Dermis blood vessel endothelial cell (primary cell): ENCODE measurements at places on chromosomes 1 and 21.
A peak's percentile ranks its signal among the peaks of the same experiment; 100 is the strongest.

GRCh38 chr1:181390410-181391077 lies 92.8 kb upstream of the CACNA1E start:
- no peak for DNase-seq

DNA sequence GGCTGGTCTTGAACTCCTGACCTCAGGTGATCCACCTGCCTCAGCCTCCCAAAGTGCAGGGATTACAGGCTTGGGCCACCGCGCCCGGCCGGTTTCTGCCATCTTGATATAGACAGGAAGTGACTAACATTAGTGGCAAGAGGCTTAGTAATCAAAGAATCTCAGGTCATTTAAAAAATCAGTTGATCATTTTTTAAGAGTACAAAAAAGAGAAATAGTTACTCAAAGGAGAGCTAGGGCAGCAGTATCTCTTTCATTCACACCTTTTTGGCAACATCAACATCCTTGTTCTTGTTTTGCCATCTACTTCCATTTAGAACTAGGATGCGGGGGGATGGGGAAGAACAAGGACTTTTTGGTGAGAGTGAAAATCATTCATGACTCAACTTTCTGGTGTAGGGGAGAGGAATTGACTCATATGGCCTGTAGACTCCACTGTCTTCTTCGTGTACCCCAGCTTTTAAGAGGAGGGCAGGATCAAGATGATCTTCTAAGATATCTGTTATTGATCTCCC lies 8.8 kb downstream of the FCRLB start:
- peak; percentile 57 for DNase-seq

DNA sequence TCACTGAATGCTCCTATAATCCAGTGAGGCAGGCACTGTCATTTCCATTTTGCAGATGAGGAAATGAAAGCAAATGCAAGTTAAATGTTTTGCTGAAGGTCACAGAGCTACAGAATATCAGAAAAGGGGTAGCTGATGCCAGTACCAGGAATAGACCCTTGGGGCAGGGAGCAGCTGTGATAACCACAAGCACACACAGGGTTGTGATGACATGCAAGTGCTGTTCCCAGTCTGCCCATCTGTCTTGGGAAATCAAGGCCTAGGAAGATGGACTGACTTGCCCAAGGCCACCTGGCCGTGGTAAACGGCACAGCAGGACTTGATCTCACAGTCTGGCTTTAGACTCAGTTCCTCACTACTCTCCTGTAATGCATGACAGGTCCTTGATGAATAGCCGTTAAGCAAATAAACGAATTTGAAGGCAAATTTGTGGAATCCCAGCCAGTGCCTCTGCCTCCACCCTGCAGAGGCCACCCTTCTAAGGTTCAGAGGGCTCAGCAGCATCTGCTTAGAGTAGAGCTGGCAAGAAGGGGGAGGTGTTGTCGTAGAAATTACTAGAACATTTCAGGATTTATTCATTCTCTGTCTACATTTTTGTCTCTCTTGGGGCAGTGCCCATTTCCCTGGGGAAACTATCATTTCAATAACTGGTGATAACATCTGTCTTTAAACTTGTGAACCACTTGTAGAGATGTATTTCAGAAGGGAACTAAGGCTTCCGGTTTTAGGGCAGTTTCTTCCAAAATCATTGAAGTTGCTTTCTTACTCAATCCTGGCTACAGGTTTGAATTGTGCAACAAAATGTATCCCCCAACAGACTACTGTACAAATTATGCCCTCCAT lies 53.2 kb upstream of the MRPS6 start:
- DNase-seq = no peak

- DNase-seq = no peak
These were observed 41.0 kb downstream of the VCAM1 start for GRCh38 chr1:100760511-100760910.

- peak; percentile 25 for DNase-seq
These were observed at the start of gene DOP1B for GRCh38 chr21:36156815-36157670. DOP1B (plus strand) TSS chr21:36156824; CDS start chr21:36164734, 7,910 bp downstream.

GRCh38 chr1:46341222-46342083 lies 846 bp downstream of the NSUN4 start:
- DNase-seq = no peak

GRCh38 chr1:20280341-20280740 lies 10.3 kb upstream of the VWA5B1 start:
- DNase-seq = no peak

DNA sequence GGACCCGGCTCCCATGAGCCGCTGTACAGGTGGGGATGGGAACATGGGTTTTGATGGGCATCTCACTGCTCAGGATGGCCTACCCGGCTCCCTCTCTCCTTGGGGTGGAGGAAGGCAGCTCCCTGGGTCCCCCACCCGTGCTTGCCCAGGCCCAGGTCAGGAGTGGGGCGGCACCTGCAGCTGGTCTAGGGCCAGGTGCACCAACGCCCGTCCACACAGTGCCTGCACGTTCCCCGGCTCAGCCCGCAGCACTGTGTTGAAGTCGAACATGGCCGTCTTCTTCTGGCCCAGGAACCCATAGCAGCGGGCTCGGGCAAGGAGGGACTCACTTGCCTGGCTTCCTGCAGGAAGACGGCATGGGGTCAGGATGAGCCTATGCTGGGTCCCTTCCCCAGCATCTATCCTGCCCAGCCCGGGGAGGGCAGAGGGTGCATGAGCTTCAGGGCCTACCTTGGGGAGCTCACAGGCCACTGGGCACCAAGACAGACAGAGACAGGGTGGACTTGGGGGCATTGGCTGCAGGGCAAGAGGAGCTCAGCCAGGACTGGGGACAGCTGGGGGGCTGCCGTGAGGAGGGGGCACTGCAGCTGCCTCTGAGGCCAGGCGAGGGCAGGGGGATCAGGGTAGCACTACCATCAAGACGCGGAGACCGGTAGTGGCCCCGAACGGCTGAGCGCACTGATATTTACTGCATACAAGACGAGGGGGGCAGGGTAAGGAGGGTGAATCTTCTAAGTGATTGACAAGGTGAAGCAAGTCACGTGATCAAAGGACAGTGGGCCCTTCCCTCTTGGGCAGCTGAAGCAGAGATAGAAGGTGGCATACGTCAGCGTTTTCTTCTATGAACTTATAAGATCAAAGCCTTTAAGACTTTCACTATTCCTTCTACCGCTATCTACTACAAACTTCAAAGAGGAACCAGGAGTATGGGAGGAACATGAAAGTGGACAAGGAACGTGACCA lies 17.8 kb downstream of the TTC34 start:
- DNase-seq = no peak

GRCh38 chr1:215539803-215540570 lies 27.1 kb upstream of the KCTD3 start:
- peak; percentile 46 for DNase-seq

DNA sequence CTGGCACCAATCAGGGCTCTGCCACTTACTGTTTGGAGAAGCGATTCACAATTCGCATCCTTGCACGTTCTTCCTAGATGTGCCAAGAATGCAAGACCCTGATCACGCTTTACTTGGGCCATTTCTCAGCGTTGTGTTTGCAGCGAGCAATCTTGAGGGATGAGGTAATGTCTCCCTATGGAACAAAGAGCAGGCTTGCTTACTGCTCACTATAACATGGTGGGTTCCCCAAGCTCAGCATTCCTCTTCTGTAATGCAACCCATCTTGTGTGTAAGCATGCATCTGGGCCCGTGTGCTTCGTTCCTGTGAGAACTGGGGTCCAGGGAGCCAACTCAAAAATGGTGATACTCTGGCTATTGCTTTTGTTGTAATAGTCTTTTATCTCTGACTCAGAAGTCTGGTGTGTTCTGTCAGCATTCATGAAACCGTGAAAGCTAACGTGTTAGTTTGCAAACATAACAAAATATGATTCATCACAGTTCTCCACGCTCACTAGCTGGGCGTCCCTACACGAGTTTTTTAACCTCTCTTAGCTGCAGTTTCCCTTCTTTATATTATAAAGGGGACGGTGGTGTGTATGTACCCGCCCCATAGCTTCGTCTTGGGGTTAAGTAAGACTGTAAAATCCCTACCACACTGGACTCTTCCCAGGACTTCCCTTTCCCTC lies 33.3 kb downstream of the DNTTIP2 start:
- DNase-seq = peak; percentile 91

- no peak for DNase-seq
These were observed 7.1 kb upstream of the RGS16 start for GRCh38 chr1:182611326-182611725.

GRCh38 chr1:205273551-205273982 lies 45.8 kb downstream of the TMCC2 start:
- DNase-seq = peak; percentile 90

GRCh38 chr1:9135073-9135836 lies 6.4 kb upstream of the GPR157 start:
- no peak for DNase-seq

DNA sequence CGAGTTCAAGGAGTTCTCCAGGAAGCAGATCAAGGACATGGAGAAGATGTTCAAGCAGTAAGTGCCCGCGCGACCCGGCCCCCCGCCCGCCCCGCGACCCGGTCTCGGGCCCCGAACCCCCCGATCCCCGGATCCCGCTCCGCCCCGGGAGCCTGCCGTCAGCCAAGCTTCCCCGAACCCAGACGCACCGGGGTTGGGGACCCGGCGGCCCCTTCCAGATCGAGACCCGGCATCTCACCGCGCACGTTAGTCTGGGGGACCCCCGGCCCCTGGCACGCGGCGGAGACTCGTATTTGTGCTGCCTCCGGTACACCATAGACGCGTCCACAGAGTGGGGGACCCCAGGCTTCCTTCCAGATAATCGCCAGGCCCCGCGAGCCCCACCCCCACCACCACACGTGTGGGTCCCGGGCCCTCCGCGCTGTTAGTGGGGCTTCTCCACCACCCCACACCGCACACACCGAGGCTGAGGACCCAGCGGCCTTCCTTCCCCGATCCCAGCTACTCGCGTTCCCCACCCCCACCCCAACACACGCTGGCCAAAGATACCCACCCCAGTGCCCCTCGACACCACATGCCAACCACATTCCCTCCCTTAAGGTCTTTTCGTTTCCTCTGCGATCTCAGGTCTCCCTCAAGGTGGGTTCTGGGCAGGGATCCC lies 665 bp downstream of the EFHD2 start:
- no peak for DNase-seq

DNA sequence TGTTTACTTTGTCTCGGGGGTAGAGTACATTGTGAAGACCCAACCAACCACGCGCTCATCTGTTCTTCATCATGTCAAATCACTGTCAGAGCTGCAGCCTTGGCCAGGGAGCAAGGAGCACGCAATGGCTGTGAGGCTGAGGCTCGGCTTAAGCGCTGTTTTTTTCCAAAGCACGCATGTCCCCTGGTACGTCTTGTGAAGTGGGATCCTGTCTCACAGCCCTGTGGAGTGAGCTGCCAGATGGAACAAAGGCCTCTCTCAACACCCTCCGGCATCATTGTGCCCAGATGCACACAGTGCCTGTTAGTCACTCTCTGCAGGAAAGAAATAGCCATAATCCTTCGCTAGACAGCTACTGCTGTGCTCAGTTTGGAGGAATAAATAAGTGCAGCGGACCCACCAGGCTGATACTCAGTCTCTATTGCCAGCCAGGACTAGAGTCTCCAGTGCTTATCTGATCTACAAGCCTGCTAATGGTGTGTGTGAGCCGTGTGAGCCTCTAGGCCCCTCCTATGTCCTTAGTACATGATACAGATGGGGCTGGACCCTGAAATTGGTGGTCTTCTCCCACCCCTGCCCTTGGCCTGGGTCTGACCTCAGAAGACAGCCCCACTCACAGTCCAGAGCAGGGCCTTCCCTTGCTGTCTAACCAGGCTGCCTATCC lies 91.3 kb upstream of the COA6 start:
- no peak for DNase-seq

GRCh38 chr1:19786988-19787423 lies 12.7 kb downstream of the TMCO4 start:
- no peak for DNase-seq

GRCh38 chr1:208242941-208243526 lies 1.1 kb downstream of the PLXNA2 start:
- no peak for DNase-seq

DNA sequence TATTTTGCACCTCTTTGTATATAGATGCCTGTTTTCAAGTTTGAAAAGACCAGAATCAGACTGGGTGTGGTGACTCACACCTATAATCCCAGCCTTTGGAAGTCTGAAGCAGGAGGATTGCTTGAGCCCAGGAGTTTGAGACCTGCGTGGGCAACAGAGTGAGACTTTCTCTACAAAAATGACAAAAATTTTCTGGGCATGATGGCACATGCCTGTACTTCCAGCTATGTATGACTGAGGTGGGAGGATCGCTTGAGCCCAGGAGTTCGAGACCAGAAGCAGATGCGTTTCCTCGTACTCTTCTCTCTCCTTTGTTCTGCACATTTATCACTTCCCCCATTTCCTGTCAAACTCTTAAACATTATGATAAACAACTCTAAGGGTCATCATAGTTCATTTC lies 310.0 kb upstream of the SNX7 start:
- peak; percentile 85 for DNase-seq

GRCh38 chr1:115658646-115659045 lies 16.9 kb downstream of the VANGL1 start:
- DNase-seq = no peak

DNA sequence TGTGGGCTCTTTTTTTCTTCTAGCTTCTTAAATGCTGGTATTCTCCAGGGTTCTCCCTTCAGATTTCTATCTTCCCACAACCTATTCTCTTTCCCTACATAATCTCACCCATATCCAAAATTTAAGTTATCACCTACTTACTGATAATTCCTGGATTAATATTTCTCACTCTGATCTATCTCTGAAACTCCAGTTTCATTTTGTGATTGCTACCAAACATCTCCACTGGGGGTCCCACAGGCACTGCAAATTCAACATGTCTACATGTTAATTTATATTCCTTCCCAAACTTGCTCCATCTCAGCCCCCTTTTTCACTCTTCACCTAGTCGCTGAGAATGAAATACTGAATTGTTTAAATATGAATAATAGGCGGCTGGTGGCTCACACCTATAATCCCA lies 9.9 kb upstream of the C1orf141 start:
- DNase-seq = peak; percentile 19
